ENCODE measurements at places on chromosomes 12 and 14. TPM values are rescaled to one million over a fixed set of nuclear protein-coding genes. Genes with fewer than 3 reads are reported as not detected.

GRCh38 chr14:106694638-106695393, 1168.4 kb downstream of the TMEM121 start:
- no peak for DNase-seq

DNA sequence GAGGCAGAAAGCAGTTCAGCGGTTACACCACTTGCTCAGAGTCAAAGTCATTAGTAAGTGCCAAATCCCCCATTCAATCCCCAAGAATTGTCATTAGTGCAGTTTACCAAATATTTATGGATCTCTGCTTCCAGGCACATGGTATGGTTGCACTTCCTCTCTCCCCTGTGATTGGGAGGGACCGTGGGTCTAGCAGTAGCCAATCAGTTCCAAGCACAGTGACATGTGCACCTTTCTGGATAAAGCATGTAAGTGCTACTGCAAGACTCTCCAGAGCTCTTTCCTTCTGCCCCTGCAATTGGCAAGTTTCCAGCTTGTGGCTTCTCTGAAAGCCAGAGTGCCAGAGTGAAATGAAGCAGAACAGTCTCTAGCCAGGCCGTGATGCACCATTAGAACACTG, 85.3 kb upstream of the FLRT2 start:
- DNase-seq: no peak

Gene STYK1
- not detected for total RNA-seq

Gene INSM2
- not detected for total RNA-seq

Gene KCNK10
- not detected for total RNA-seq
